ENCODE measurements at places on chromosomes 5 and 9.

DNA sequence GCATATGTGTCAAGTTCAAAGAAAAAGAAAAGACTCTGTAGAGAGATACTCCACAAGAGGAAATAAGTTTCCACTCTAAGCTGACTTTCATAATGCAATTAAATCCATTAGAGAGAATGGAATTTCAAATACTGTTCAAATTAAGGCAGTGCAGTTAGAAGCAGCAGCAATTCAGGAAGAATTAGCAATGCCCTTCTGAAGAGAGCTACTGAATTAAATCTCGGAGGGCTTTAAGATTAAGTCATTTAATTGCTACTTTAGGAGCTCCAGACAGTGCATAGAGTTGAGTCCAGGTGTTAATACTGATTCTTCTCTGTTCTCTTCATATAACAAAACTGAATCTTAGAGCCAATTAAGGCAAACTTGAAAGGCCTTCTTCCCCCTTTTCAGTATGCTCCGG lies 8.5 kb downstream of the CDH12 start:
- DNase-seq: no peak

DNA sequence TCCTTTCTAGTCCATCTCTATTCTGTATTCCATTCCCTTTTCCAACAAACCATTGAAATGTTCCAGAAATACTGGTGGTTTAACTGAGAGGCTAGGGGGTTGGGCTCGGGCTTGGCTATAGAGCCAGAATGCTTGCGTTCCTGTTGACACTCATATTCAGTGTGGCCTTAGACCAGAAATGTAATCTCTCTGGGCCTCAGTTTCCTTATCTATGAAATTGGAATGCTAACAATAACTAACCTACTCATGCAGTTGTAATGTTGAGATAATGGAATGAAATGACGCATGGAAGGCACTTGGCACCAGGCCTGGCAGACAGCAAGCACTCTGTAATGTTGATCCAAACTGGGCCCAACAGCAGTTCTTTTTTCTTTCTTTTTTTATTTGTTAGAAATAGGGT lies 26.8 kb downstream of the JADE2 start:
- peak; percentile 100 for DNase-seq

- DNase-seq: no peak
These were observed 72.4 kb downstream of the NEK6 start for GRCh38 chr9:124330011-124330697.

- no peak for DNase-seq
These were observed 45.4 kb downstream of the DMRT1 start for GRCh38 chr9:886886-887285.

- peak; percentile 76 for DNase-seq
These were observed 115.8 kb upstream of the ICE1 start for GRCh38 chr5:5306696-5307095.

DNA sequence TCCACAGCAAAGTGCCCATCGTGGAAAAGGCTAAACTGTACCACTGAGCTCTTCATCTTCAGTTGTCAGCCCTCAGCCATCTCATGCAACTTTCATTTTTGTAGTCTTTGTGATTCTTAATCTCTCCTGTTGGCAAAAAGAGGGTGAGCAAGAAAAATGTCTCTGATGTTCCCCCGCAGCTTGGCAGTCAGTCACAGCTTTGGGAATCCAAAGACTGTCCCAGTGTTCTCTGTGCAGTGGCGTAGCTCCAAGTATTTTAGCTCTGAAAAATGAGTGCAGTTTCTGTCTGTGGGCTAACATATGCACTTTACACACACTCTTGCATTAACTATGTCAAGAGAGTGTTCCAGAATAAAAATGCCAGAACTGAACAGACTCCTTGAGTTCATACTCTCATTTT lies 372.2 kb downstream of the TMEM232 start:
- DNase-seq: peak; percentile 16

- DNase-seq: no peak
These were observed 41.3 kb upstream of the CKMT2 start for GRCh38 chr5:81191726-81192372.

GRCh38 chr5:38258319-38259061 lies at the start of gene EGFLAM:
EGFLAM (plus strand) TSS chr5:38258559; CDS start chr5:38258755, 196 bp downstream.
- DNase-seq: no peak

DNA sequence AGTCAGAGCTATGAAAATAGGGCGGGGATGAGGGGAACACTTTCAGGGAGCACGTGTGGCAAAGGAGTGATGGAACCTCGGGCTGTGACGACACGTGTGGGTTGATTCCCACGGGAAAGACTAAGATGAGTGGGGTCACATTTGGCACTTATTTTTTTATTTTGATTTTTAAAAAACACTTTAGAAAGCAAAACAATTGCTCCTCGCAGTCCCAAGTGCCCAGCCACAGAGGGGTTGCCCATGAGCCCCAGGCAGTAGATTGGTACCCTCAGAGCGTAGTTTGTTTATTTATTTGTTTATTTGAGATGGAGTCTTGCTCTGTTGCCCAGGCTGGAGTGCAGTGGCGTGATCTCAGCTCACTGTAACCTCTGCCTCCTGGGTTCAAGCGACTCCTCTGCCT lies 69.7 kb downstream of the WNK2 start:
- DNase-seq: no peak

- DNase-seq: peak; percentile 18
These were observed 2.2 kb upstream of the DPP7 start for GRCh38 chr9:137116728-137117127.

DNA sequence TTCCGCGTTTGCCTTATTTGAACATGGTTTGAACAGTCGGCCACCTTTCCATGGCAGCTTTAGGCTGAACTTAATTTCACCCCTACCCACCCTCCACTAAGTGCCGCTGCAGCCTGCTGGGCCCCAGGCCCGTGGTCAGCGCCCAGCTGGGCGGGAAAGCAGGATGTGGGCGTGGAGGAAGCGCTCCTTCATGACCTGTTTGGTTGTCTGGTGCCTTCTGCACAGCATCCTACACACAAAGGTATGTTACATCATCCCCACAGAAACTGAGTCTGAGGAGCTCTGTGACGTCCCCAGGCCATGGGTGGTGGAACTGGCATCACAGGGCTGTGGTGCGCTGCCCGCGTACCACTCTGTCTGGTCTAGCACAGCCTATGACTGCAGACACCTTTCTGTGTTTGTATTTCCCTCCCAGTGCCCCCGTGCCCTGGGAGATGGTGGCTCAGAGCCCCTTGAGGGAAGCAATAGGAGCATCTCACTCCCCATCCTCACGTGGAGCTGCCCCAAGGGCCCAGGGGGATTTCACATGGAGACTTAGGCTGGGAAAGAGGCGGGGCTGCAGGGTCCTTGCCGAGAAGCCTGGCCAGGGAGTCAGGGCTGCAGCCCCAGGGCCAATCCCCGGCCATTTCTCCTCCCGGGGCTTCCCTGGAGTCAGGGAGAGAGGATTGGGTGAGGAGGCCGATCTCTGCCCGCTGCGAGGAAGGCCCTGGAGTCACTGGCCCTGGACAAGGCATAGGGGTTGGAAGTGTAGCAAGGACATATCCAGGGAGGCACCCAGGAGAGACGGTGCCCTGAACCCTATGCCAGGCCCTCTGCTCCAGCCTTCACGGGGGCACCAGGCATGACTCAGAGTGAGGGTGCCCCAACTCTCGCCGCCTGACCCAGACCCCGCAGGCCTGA lies 37.5 kb upstream of the SUSD3 start:
- no peak for DNase-seq

GRCh38 chr5:88502179-88503040 lies 233.8 kb upstream of the TMEM161B start:
- DNase-seq: peak; percentile 14

GRCh38 chr5:172874647-172875504 lies 40.8 kb downstream of the ERGIC1 start:
- no peak for DNase-seq

DNA sequence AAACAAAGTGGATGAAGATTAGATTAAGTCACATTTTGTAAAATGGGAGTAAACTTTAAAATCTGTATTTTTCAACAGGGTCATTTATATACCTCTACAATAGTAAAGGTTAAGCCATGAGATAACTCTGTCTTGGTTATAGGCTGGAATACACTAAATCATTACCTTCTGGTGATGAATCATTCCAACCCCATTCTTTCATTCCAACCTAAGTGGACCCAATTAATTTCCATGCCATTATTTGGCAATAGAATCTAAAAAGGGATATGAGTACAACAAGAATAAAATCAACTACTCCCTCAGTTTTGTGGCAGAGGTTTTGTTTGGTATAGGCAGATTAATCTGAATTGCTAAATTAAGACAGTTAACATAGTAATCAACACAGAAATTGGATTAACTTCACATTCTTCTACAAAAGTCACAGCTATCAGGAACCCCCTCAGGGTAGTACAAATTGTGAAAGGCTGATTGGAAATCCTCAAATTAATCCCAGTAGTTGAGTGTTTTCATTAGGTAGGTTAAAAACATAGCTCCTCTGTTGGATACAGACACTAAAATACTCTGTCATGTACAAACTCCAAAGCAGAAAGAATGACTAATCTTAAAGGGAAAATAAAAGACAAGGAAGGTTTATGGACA lies 54.2 kb downstream of the ELAVL2 start:
- no peak for DNase-seq

DNA sequence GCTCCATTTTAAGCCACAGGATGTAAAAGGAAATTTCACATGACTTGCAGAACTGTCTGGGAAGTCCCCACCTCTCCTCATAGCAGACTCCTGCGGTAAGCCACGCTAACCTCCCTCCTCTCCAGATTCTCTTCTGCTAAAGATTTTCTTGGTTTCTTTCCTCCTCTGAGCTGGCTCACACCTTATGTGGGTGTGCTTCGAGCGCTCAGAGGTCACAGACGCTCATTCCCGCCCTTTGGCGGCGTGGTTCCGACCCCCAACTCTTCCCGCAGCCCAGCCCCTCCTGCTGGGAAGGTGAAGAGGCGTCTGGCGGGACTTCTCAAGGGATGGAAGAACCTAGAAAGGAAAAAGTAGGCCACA lies 32.9 kb upstream of the CDK20 start:
- no peak for DNase-seq

DNA sequence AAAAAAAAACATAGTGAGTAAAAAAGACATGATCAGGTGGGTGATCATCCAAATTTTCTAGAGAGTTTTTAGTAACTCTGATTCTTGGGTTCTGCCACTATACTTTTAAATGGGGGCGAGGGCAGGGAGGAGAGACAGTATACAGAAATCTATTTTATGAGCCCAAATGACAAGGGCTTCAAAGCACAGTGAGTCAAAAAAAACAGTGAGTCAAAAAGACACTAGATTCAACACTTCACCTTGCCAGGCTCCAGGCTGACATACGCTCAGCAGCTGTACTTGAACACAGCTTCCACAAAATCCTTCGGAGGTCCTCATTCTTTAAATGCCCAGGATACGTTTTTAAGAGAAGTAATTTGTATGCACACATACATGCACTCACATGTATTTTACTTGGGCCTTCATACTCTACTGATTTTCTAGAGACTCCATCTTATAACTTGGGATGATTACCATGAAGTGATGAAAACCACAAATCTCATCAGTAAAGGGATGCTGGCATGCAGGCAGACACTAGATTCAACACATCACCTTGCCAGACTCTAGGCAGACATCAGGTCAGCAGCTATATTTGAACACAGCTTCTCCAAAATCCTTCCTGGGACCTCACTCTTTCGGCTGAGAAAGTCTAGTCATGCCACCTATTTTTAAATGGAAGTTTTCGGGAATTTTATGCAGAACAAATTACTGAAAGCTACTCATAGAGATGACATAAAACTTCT lies 28.8 kb downstream of the NR3C1 start:
- no peak for DNase-seq

DNA sequence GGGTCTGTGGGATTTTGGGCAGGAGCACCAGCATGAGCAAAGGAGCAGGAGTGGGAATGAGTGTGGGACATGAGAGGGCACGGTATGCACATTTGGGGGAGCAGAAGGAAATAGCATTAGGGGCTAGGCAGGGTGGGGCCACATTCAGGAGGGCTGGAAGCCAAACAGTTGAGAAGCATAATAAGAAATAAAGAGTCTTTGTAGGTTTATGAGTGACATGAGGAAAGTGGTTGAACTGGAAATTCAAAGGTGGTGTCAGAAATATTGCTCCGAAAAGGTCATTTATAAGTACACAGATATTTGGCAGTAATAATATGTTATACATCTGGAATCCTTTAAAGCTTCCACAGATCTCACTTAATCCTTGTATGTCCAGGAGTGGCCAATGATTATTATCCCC lies 26.4 kb downstream of the ARHGEF28 start:
- no peak for DNase-seq

- no peak for DNase-seq
These were observed 158.5 kb downstream of the NTRK2 start for GRCh38 chr9:84828046-84828445.

GRCh38 chr5:119356612-119357188 lies 881 bp downstream of the TNFAIP8 start:
- peak; percentile 46 for DNase-seq

DNA sequence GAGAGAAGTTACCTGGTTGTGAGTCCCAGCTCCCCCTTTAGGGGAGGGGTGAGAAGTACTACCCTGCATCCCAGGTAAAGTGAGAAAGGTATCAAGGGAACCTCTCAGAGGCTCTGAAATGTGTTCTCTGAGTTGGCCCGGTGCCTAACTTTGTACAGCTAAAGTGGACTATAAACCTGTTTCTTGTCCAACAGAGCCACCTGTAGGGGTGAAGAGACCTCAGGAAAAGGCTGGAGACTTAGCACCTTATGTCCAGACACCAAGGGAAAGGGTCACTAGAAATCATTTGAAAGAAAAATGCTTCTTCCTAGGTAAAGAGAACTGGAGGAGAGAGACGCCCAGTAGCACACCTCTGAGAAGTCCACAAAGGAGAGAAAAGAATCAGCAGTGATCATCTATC lies 108.3 kb upstream of the KIF2A start:
- DNase-seq: no peak

DNA sequence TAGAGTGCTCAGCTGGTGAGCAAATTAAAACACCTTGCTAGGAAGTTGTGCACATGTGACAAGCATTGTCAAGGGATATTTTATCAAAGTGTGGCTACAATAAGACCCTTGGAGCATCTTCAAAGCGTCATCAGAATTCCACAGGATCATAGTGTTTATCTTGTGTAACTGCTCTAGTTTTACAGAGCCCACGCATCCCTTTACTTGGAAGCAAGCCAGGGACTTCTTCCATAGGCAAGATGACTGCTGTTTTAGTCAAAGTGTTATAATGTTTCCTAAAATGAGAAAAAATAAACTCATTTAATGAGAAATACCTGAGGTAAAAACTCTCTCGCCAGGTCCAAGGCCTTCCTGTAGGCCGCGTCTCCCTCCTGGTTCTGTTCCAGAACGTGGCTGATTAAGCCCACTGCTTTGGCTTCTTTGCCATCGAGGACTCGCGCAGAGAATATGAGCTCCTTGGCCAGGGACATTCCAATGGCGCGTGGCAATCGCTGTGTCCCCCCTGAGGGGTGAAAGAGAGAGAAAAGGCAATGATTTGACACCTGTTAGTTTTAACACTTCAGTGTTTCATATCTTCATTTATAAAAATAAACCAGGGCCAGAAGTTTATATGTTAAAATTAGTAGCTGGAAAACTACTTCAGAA lies 141.1 kb downstream of the AUH start:
- DNase-seq: peak; percentile 23

- DNase-seq: peak; percentile 83
These were observed 53.7 kb downstream of the ZNF462 start for GRCh38 chr9:106916466-106917235.

GRCh38 chr5:602466-603035 lies 9.6 kb upstream of the CEP72 start:
- DNase-seq: no peak

- DNase-seq: no peak
These were observed 63.3 kb downstream of the SMC5 start for GRCh38 chr9:70322096-70322495.
